ENCODE measurements at places on chromosomes 2 and 18.

GRCh38 chr2:65370387-65371073, 61.9 kb downstream of the SPRED2 start:
- DNase-seq, result peak; percentile 55

DNA sequence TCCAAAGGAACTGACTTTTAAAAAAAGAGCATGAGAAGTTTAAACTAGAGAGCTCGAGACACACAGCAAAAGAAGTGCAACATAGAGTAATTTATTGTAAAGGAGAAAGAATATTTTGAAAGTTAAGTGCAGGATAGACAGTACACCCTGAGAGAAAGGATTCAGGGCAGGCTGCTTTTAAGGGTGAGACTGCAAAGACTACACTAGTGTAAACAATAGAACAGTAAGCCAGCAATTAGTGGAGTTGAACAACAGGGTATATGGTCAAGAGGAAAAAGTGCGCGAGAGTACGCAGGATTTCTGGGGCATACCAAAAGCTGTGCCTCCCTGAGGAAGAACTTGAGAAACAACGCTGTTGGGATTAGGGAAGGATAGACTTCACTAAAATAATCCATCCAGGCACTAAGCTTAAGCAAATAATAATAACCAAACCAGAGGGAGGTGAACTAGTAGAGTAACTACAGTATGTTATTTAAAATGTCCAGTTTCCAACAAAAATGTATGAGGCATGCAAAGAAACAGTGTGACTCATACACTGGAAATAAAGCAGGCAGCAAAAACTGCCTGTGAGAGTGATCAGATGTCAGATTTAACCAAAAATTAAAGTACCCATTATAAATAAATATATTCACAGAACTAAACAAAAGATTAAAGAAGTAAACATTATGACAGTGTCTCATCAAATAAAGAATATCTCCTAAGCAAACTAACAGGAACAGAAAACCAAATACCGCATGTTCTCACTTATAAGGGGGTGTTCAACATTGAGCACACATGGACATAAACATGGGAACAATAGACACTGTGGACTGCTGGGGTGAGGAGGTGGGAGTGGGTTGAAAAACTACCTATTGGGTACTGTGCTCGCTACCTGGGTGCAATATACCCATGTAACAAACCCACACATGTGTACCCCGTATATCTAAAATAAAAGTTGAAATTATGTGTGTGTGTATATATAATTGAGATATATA, 40.5 kb upstream of the EMILIN2 start:
- no peak for DNase-seq

DNA sequence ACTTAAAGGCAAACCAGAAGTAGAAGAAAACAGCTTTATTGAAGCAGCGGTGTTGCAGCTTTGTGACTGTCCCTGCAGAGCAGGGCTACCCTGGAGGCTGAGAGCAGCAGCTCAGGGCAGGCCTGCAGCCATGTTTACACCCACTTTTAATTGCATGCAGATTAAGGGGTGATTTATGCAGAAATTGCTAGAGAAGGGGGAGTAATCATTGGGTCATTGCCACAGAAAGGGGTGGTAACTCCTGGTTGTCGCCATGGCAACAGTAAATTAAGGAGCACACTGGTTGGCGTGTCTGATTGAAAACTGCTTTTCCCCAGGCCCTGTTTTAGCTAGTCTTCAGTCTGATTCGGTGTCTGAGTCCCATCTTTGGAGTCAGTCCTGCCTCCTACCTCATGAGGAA, 195.4 kb upstream of the HDAC4 start:
- no peak for DNase-seq

DNA sequence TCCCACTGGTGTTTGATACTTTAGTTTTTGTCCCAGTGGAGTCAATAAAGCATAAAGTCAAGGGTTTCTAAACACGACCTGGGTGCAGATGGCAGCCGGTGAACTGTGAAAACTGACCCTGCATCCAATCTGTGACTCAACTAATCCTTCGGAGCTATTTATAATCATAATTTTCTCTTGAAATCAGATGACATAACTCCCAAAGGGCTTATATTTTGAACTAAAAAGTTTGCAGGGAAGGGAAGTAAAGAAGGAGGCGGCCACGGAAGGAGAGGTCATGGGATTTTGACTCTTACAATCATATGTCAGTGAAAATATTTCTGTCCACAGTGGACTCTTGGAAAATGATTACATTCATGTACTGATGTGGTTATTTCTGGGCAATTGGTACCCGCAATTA, 178.5 kb downstream of the PDE1A start:
- DNase-seq, result peak; percentile 90

DNA sequence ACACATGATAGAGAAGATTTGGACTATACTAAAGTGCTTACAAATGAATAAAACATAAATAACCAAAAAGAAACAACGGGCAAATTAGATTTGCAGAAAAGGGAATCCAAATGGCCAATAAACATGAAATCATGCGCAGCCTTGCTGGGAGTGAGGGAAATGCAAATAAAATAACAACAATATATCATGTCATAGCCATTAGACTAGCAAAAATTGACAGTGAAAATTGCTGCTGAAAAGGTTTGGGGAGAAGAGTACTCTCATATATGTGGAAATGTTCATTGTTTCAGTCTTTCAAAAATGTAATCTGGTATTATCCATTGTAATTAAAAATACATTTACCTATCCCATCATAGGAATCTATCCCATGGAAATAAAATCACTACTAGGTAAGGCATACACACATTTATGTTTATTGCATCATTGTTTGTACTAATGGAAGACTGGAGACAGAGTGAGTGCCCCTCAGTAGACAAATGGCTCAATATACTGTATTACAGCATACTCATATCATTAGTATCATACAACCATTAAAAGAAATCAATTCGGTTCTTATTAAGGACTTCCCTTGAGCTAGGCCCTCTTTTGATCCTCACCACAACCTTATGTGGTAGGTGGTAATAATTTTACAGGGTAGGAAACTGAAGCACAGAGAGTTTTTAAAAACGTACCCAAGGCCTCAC, 94.1 kb upstream of the MSTN start:
- DNase-seq, result no peak

- DNase-seq, result no peak
These were observed 14.9 kb downstream of the ELMOD3 start for GRCh38 chr2:85369500-85369899.

DNA sequence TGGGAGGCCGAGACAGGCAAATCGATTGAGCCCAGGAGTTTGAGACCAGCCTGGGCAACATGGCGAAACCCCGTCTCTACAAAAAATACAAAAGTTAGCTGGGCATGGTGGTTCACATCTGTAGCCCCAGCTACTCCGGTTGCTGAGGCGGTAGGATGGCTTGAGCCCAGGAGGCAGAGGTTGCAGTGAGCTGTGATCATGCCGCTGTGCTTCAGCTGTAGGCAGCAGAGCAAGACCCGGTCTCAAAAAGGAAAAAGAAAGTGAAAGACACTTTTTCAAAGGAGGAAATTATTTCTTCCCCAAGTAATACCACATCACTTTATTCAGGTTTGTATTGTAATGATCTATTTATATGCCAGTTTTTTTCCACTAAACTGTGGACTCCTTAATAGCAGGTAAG, 35.7 kb upstream of the TAF4B start:
- no peak for DNase-seq

DNA sequence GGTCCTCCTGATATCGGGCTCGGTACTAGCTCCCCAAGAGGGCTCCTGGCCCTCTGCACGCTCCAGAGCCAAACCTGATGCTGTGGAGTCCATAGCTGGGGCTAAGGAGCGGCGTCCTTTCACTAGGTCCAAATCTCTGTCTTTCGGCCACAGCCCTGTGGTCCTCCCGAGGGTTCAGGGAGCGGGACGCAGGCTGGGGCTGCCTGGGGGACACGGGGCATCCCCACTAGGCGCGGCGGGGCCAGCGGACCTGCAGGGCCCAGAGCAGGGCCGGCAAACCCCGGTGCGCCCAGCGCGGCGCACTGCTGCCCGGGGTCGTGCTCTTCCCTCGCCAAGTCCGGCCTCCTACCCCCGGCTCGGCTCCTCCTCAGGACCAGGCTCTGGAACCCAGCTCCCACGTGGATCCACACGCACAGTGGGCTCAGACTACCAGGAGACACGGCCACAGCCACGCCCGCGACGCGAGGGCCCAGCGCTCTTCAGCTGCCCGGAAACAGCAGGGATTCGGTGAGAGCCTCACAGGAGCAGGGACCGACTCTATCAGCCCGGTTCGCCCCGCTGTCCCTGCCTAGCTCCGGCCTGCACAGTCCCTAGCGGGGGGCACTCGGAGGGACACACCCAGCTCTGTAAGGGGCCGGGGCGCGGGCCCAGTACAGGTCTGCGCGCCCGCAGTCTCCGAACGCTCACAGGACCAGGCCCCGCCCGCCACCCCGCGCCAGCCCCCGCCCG, 593 bp downstream of the ZNF514 start:
- DNase-seq, result peak; percentile 14

DNA sequence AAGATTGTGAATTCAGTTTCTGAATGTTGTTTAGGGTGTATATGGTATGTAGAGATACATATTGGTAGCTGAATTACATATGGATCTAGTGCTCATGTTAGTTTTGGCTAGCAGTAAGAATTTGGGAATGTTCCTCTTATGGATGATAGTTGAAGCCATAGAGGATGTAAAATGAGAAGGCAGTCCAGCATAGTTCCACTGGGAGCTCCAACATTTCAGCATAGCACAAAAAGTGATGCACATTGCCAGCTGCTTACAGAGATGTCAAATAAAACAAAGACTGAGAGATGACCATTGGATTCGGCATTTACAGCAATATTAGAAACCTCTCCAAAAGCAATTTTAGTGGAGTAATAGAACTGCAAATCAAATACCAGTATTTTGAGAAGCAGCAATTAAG, 77.4 kb downstream of the EML4 start:
- DNase-seq, result no peak

DNA sequence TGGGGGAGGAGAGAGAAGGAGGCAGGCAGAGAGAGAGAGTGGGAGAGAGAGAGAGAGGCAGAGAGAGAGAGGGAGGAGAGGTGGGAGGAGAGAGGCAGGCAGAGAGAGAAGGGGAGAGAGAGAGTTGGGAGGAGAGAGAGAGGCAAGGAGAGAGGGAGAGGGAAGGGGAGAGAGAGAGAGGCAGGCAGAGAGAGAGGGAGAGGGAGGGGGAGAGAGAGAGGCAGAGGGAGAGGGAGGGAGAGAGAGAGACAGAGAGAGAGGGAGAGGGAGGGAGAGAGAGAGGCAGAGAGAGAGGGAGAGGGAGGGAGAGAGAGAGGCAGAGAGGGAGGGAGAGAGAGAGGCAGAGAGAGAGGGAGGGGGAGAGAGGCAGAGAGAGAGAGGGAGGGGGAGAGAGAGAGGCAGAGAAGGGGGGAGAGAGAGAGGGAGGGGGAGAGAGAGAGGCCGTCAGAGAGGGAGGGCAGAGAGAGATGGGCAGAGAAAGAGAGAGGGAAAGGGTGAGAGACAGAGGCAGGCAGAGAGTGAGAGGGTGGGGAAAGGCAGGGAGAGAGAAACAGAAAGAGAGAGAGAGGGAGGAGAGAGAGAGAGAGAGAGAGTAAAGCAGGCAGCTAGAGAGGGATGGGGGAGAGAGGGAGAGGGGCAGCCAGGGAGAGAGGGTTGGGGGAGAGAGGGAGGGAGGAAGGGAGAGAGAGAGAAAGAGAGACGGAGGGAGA, 122.2 kb upstream of the PXDN start:
- no peak for DNase-seq

- no peak for DNase-seq
These were observed 20.0 kb downstream of the BUB1 start for GRCh38 chr2:110657724-110658305.

GRCh38 chr2:173968551-173968950, 3.4 kb upstream of the SP3 start:
- DNase-seq, result no peak

All from NCI-H2171 treated with DMSO at 0.1 percent for 48 hours (cell line).